ENCODE measurements at places on chromosomes 11 and 22.

DNA sequence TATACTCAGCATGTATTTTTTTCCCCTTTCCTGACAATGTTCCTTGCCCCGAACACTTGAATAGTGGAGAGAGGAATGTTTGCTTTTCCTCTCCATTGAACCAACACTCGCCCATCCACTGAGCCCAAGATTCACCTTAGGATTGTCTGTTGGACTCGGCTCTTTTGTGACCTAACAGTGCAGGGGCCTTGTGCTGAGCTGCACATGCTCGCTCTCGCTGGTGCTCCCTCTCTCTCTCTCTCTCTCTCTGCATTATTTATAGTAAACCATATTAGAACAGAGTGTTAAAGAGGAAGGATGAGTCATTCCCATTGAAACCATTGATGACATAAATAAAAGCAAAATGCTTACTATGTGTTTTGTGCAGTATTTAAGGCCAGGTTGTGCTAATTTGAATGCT is 20.7 kb downstream of the ZBTB16 start:
- DNase-seq = no peak

DNA sequence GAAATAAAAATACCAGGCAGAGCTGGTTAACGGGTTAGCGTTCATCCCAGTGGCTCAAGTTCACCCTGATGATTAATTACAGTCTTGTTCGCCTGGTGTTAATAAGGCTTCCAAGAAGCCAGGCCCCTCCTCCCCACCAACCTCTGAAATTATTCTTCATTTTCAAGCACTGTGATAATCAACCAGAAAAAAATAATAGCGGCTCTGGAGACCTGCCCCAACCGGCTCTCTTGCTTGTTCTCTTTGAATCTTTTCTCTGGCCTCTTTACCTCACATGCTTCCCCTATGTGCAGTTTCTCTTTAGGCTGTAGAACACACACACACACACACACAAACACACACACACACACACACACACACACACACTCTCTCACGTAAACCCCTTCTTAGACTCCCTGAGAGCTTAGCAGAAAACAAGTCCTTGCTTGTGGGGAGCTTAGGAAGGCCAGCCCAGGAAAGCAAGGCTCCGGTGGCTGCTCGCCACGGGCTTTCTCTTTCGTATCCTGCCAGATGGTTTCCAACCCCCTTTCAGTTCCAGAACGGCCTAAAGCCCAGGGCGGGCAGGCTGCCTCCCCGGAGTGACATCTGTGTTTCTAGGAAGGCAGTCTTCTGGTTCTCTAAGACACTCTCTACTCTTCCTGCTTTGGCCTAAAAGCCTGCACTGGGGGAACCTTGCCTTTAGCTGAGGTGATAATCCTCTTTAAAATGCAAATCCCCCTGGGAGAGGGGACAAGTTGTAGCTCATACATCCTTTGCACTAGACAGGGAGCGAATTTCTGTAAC is 106.4 kb upstream of the SESN3 start:
- peak; percentile 64 for DNase-seq

GRCh38 chr11:46455834-46456233 is 64.3 kb upstream of the CHRM4 start:
- DNase-seq = no peak

DNA sequence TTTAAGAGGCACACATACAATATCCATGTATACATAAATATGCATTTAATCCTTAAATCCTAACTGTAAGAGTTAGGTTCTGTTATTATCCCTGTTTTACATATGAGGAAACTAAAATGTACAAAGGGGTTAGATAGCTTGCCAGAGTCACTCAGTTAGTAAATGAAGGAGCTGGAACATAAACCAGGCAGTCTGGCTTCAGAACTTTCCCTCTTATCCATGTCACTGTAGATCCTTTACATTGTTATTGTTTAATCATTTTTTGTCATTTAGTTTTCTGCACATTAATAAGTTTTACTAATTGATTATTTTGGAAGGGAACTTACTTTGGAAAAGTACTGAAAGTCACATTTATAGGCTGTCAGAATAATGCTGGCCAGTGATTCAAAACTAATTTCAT is 282.4 kb downstream of the TMEM135 start:
- no peak for DNase-seq

- no peak for DNase-seq
Observed at GRCh38 chr11:69253028-69253427, 40.9 kb upstream of the MYEOV start.

DNA sequence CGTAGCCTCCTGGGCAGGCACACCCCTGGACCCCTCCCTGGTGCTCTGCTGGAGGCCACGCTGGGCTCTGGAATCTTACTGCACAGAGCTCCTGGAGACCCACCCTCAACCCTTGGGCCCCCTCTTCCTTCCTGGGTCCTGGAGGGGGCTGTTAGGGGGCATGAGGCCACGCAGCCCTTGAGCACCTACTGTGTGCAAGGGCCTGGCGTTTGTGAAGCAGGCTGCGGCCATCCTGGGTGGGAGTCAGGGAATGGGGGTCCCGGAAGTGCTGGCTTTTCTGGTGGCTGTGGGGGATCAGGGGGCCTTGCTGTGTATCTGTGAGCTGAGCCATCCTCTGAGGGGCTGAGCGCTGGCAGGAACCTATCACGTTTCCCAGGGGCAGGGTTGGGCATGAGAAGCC is 40.9 kb upstream of the CCDC188 start:
- no peak for DNase-seq

- DNase-seq = no peak
Observed at GRCh38 chr11:34633640-34633989, 12.7 kb downstream of the EHF start.

- no peak for DNase-seq
Observed at GRCh38 chr22:46122511-46122971, 27.8 kb upstream of the PPARA start.

DNA sequence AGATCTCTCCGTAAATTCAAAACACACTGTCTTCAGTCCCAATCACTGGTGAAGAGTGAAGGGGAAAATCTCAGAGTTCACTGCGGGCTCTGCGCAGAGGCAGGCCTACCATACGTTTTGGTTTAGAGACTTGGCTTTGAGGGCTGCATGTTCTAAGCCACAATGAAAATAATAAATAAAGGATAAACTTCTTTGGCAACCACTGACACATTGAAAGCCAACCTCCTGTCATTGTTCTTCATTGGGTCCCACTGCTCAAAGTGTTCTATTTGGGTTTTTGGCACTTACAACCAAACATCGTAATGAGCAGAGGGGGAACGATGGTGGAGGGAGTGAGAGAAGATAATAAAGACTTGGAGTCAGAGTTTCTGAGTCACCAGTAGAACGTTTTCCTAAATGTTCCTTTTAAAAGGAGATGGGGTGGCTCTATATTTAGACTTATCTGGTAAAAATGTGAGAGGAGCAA is 472.9 kb downstream of the SOX6 start:
- DNase-seq = no peak

DNA sequence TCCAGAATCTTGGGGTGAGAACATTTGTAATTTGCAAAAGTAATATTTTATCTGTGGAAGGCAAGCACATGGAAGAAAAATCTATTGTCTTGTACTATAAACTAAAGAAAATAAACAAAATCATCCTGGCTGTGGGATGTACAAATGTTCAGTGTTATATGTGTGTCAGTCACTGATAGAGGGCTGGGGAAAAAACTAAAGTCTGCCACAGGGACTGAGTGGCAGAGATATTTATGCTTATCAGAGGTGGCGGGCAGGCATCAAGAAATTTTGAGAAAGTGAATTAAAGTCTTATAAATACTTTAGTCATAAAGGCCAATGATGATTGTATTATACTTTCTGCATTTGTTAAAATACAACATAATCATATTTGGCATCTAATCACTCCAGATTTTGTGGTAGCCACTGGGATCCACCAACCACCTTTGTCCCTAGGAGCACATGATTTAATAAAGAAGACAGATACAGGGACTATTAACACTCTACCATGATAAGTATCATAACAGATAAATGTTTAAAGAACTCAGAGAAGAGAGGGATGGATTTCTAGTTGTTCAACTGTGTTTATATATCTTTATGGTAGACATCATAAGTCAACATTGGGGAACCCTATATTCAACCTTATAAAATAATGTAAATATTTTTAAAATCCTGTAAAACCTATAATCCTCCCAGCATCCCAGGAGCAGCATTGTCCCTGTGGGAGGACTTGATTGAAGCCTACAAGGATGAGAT is 2.6 kb upstream of the ENDOD1 start:
- no peak for DNase-seq

- DNase-seq = peak; percentile 24
Observed at GRCh38 chr22:21865041-21865440, 2.4 kb downstream of the MAPK1 start.

DNA sequence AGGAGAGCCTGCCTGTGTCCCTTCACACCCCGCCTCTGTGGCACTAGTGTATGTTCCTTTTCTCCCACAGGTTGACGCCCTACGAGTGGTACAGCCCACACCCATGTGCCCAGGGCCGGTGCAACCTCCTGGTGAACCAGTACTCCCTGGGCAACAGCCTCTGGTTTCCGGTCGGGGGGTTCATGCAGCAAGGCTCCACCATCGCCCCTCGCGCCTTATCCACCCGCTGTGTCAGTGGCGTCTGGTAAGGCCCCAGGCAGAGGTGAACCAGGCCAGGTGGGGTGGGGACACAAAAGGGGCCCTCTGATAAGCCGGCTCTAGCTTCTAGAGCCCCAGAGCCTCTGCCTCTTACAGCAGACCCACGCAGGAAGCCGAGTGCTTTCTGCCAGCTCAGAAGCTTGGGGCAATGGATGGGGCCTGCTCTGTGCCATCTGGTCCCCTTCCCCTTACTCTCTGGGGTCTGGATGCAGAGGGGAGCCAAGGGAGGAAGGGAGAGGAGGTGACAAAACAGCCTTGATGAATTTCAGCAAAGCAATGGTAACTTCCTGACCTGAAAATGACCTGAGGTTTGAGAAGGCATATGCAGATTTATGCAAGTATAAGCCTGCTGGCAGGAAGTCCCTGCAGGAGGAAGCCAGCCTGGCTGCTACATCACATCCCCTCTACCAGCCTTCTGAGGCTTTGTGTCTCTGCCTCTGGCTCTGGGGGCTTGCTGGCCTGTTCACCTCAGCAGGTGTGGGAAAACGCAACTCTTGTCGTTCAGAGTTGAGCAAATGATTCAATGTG is 67.0 kb upstream of the TBCEL start:
- no peak for DNase-seq

DNA sequence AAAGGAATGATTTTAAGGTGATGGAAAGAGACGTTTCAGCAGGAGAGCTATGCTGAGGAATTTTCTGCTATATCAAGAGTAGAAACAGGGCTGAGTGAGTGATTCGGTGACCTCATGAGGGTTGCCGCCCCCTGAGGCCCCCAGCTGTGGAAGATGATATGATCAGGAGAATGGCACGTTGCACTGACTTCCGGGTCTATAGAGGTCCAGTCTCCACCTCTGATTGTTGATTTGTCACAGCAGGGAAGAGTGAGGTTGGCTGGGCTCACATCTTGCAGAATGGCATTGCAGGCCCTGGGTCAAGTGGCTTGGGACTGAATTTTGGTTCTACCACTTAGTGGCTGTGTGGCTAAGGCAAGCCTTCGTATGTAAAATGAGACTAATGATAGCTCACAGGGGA is 205.1 kb downstream of the SNX19 start:
- DNase-seq = no peak

DNA sequence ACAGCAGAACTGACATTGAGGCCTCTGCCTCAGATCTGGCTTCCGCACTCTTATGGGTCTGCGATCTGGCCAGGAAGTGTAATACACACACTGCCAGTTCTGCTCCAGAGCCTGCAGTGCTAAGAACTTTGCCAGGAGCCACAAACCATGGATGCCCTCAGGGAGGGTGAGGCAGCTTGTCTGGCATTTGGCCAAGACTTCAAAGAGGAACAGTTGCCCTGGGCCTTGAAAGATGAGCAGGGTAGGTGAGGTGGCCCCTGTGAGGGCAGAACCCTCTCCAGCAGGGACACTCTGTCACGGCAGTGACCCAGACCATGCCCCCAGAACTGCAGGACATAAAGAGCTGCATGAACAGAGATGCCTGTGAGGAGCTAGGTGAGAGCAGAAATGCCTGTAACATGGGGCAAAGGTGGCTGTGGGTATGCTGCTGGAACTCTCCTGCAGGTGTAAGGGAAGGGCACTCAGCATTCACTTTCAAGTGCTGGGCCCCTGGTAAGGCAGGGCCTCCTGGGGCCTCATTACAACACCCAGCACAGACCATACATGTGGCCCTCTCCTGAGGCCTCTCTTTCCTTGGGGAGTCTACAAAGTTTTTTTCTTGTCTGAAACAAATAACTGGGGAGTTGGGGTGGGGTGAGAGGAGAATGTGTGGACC is 47.3 kb downstream of the NEU3 start:
- DNase-seq = no peak

GRCh38 chr11:27722953-27723344 is 22.7 kb upstream of the BDNF start:
- no peak for DNase-seq

DNA sequence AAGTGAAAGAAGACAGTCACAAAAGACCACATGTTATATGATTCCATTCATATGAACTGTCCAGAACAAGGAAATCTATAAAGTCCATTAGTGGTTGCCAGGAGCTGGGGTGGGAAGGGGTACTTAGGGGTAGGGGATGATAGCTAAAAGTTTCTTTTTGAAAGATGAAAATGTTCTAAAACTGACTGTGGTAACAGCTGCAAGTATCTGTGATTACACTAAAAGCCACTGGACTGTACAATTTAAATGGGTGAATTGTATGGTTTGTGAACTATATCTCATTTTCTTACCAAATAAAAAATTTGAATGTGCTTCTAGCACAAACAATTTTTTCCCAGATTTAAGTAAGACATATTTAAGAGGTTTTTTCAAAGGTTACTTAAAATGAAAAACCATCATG is 22.1 kb downstream of the CHKA start:
- no peak for DNase-seq

- no peak for DNase-seq
Observed at GRCh38 chr11:11243209-11243589, 109.9 kb downstream of the CSNK2A3 start.

DNA sequence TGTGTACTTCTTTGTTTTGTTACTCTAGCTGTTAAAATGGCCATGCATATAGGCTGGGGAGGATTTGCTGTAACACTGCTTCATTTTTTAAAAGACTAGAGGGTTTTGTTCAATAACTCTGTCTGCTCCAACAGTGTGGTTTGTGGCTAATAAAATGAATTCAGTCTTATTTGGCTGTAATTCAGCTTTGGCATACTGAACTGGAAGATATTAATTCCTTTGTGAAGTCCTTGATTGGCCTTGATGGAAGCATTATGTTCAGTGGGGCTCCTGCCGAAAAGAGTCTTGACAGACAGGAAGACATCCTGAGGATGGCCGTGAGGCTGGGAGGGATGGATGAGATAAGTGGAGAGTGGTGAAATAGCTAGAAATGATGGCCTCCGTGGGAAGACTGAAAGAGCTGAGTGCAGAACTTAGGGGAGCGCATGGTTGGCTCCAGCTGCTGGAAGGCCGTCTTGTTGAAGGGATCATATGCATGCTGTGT is 44.8 kb upstream of the MYO18B start:
- no peak for DNase-seq

DNA sequence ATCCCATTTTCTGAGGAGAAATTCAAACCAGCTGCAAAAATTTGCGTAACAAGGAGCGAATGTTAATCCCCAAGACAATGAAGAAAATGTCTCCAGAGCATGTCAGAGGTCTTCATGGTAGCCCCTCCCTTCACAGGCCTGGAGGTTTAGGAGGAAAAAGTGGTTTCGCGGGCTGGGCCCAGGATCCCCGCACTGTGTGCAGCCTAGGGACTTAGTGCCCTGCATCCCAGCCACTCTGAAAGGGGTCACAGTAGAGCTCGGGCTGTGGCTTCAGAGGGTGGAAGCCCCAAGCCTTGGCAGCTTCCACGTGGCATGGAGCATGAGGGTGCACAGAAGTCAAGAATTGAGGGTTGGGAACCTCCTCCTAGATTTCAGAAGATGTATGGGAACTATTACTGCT is 87.4 kb downstream of the BRD1 start:
- no peak for DNase-seq

Measured in prostate gland (tissue), 2 donors.